ENCODE measurements at places on chromosomes 1 and 21.

GRCh38 chr1:25549273-25550154, 6.1 kb downstream of the LDLRAP1 start:
- peak; percentile 36 for DNase-seq

DNA sequence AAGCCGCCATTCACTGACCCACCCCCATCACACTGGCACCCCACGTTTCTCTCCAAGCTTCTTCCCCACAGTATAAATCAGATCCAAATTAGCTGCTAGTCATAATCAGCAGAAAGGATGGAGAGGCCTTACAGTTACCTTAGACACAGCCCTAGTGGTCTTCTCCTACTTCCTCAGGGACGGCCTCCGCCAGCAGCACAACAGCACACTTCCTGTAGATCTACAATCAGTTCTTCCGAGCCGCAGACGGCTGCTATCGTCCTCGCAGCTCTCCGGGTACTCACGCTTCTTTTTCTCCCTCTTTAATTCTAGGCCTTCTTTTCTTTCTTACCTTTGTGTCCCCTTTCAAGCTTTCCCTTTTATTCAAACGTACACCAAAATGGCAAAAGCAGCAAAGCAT, 313.5 kb downstream of the SMYD3 start:
- no peak for DNase-seq

DNA sequence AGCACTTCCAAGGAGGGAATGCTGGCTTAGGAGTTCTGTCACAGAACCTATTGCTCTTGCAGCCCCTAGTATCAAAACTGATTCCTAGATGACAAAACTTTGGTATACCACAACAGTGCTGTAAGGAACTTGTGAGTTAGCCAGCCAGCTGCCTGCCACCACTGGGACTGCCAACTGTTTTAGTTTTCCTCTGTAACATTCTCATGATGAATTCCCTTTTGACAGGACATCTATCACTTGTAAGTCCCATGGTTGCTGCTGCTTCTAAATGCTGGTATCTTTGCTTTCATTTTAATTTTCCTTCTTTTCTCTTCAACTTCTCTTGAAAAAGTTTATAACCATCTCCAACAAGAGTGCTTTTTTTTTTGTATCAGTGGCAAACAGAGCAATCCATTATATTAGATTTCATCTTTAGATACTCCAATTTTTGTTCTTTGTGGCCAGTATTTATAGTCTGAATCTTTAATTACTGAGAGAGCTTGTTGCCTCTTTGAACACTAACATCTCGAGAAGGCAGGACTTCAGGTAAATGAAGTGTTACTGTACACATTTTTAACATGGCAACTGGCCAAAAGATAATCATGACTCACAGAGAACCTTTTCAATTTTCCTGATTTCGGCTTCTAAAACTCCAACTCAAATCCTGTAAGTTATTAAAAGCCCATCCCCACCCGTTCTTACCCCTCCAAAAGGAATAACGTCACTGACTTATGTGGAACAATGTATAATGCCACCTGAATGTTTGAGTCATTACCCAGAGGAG, 19.8 kb downstream of the DBT start:
- no peak for DNase-seq

- DNase-seq = no peak
These were observed 51.2 kb upstream of the TIAM1 start for GRCh38 chr21:31395268-31395667.
